Kasumi-1 (cell line): ENCODE measurements at places on chromosomes 4 and X.

DNA sequence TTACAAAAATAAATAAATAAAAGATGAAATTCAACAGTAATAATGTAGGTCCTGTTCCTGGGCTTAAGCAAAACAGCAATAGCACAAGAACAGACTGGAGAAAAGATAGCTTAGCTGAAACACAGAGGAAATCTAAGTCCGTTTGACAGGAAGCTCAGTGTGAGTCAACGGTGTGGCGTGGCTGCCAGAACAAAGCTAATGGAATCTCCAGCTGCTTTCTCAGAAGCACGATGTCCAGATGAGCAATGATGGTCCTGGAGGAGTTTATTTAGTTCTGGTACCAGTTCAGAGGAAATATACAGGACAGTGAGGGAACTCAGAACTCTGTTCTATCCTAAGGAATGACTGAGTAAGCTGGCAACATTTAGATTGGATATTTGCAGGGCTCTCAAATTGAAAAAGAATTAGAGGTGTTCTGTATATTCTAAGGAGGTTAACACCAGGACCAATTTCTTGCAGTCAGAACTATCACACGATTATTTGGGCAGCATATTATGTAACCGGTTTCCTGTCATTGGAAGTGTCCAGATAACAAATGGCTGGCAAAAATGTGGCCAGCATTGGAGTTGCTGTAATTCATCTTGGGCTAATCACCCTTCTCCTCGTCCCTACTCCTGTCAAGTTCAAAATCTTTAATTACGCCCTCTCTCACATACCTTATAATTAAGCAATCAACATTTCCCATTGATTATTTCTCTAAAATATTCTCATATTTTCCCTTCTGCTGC lies 12.7 kb downstream of the GAB3 start:
- peak; percentile 67 for DNase-seq

- DNase-seq = no peak
Measured at GRCh38 chr4:183960962-183961541, 55.9 kb downstream of the STOX2 start.

DNA sequence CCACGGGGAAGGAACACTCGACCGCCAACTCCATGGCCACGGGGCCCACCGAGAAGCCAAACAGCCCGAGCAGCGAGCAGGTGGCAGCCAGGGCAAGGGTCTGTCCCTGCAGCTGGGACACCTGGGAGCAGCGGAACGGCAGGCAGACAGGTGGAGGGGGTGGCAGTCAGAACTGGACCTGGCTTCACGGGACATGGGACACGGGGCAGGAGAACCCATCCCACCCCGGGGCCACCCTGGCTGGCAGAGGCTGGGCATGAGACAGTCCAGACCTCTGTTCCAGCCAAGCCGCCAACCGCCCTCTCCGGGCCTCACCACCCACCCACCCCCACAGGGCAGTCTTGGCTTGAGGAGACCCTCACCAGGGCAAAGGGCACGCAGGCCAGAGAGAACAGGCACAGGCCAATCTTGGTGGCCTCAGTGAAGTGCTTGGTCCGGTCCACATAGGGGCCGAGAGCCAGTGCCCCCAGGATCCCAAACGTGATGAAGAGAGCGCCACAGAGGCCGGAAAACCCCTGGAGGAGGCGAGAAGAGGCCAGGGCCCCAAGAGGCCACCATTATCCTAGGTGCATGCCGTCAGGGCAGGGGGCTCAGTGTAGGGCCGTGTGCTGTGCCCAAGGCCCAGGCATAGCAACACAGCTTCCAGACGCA lies 5.6 kb downstream of the SLC49A3 start:
- no peak for DNase-seq

- DNase-seq = no peak
Measured at GRCh38 chrX:154545673-154546274, 872 bp downstream of the G6PD start.

DNA sequence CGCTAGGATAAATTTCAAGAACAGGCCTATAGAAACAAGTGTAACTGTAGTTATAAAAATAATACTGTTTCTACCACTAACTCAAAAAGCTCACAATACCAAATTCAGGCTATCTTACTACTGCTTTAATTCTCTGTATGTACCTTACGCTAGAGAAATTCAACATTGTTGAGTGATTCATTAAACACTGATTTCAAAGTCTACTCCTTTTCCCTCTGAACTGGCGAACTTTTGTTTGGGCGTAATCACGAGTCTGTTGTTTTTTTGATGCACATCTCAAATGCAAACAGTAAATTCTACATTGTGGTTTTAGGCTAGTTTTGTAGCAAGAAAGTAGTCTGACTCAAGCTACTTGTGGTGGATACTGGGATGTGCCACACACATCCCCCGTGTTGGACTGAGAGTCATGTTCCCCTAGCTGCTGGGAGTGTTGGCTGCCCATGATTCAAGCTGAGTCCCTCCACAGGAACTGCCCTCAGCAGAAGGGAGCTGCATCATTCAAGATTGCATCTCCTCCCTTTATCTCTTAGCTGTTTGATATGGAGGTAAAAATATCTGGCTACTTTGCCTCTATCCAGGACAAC lies 406.1 kb downstream of the RAPGEF2 start:
- DNase-seq = no peak

- no peak for DNase-seq
Measured at GRCh38 chrX:53550756-53551463, 116.7 kb upstream of the HSD17B10 start.

- DNase-seq = no peak
Measured at GRCh38 chrX:73561801-73562200, 1.2 kb upstream of the CHIC1 start.

DNA sequence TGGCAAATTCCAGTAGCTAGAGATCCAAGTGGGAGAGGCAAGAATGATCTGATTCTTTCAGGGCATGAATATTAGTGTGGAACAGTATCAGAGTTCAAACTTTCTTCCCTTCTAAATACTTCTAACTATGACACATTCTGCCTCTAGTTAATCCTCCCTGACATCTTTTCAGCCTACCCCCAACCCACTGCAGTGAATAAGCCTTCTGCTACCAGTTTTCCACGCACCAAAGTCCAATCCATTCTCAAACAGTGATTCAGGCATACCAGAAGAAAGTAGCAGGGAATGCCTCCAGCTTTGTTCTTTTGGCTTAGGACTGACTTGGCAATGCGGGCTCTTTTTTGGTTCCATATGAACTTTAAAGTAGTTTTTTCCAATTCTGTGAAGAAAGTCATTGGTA lies 155.4 kb upstream of the FTHL17 start:
- no peak for DNase-seq

DNA sequence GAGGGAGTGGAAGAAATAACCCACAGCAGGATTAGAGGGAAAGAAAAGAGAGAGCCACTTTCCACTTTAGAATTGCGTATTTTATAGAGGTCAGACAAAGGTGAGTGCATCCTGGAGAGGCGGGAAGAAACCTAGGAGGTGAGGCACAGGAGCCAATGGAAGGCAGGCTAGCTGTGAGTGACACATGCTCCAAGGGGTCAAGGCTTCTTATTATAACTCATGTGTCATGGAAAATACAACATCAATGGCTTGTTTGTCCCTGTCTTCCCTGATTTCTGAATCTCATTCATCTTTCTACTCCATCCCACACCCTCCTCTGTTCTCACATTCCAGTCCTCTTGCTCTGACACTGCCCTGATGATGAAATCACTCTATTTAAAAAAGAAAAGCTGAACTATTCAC lies 14.4 kb downstream of the ANXA3 start:
- no peak for DNase-seq

- no peak for DNase-seq
Measured at GRCh38 chrX:115390078-115390477, 100.6 kb downstream of the LUZP4 start.

GRCh38 chrX:101040197-101040596 lies 11.7 kb downstream of the TRMT2B start:
- no peak for DNase-seq

GRCh38 chrX:149510386-149510785 lies 5.3 kb upstream of the IDS start:
- peak; percentile 12 for DNase-seq

- DNase-seq = peak; percentile 48
Measured at GRCh38 chr4:146520896-146521540, 722 bp downstream of the SLC10A7 start.

DNA sequence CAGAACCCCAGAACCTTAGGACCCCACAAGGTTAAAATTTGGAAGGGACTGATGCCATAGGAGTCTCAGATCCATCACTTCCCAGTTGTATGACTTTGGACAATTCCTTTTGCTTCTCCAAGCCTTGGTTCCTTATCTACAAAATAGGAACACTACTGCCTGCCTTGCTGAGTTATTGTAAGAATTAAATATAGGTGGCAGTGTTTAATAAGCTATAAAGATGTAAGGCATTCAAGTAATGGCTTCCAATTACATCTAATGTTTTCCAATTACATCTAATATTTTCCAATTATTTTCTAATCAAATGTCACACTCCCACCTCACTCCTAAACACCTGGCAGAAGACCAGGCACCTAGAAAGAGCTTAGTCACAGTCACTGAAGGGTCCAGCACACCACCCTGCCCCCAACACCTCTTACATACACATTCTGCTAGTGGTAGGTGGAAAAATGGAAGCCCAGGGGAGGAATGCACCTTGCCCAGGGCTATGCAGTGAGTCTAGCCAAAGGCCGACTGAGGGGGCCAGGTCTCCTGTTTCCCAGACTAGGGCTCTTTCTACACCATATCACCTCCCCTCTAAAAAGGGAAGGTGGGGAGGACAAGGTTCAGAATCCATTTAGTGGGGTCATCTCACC lies 24.5 kb upstream of the KDM5C start:
- DNase-seq = no peak

DNA sequence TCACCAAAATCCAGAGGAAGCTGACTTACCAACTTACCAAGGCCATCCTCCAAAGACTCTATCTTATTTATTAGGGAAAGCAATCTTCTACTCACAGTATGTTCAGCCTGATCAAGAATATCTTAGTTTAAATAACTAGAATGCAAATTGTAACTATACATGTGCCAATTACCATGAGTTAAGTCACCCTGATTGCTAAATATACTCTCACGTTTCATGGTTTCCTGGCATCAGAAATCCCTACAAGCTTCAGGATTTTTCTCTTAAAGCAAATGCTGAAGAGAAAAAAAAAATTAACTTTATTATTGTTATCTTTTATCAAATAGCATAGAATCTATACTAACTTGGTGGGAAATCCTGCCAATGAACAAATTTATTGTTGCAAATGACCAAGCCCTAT lies 63.0 kb upstream of the MXD4 start:
- no peak for DNase-seq

GRCh38 chr4:79287718-79288117 lies 38.1 kb downstream of the NAA11 start:
- DNase-seq = no peak

DNA sequence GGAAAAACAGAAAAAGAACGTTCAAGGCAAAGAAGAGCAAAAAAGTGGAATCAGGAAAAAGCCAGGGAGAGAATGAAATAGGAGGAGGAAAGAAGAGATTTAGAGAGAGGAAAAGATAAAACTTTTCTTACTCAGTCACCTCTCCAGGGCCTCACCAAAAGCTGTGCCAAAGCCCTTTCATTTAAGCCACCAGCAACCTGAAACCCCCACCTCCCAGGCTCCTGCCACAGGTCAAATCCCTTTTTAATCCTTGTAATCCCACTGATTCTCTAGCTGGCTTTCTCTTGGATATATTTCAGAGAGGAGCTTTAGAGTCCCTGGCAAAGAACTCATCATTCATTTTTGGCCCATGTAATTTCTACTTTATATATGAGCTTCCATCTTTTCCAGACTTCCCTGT lies 25.7 kb upstream of the XIAP start:
- DNase-seq = no peak

GRCh38 chrX:96474029-96474740 lies 210.5 kb upstream of the DIAPH2 start:
- no peak for DNase-seq

DNA sequence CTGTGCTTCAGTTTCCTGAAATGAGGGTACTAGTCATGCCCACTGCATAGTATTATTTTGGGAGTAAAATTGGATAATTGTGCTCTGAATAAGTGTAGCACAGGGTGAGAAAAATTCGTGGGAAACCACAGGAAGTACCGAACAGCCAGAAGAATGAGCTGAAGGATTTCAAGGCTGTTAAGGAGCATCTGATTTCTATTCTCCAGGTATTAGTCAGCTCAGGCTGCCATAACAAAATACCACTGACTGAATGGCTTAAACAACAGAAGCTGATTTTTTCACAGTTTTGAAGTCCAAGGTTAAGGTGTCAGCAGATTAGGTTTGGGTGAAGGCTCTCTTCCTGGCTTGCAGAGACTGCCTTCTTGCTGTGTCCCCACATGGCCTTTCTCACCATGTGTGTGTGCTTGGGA lies 41.9 kb downstream of the WWC2 start:
- DNase-seq = no peak

DNA sequence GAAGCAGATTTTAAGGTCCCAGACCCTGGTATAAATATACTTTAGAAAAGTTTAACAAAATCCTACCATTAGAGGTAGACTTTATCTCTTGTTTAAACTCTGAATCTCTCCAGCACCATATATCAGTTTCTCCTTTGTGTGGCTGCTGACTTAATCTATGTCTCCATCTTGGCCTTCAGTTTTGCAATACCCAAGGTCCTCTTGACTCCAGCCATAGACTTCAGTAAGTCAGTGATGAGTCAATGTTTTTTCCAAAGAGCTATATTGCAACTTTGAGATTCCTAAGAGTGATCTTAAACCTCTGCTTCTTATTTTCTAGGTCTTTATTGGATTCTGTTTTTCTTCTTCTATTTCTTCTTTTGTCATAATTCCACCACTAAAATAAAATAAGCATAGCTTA lies 50.8 kb upstream of the ADGRL3 start:
- DNase-seq = no peak

DNA sequence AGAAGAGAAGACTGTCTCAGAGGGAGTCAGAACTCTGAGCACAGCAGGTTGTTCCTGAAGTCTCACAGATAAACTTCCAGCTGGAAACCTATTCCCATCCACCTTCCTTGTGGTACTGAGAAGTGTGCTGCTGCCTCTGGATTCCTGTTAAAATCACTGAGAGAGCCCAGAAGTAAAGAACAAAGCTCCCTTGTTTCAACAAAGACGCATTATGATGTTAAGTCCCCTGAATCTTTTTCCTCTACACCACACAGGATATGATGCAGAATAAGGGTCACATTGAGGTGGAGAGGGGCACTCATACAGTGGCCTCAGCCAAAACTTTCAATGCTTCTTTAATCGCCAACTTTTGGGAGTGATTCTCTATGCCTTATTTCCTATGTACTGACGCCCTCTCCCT lies 321.0 kb downstream of the OPHN1 start:
- no peak for DNase-seq

- DNase-seq = no peak
Measured at GRCh38 chr4:109263721-109264120, 38.7 kb downstream of the COL25A1 start.
